Activated T-cell treated with anti-CD3 and anti-CD28 coated beads, Interleukin-2, amount 50 U/mL, for 4 hours (primary cell): ENCODE measurements at places on chromosomes 2 and 18. TPM values are rescaled to one million over a fixed set of nuclear protein-coding genes. Genes with fewer than 3 reads are reported as not detected.

- DNase-seq, result no peak
Observed at GRCh38 chr2:110903548-110903947, 171.2 kb downstream of the ACOXL start.

- no peak for DNase-seq
Observed at GRCh38 chr2:160201849-160202539, 1.9 kb upstream of the ITGB6 start.

DNA sequence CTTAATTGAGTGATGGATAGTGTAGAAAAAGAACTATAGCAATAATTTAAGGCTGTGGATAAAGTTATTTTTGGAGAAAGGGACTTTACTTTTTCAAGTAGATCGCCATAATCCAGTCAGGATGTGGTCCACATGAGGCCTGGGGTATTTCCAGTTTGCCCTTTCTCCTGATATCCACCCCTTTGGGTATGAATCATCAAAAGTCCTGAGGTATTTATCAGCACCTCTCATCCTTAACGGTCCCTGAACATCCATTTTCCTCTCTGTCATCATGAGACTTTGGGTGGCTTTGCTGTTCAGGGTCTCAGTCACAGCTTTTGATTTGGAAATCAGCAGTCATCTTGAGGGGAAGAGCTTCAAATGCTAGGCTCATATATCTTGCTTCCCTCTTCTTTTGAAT is 39.3 kb upstream of the ELAC1 start:
- DNase-seq, result no peak

DNA sequence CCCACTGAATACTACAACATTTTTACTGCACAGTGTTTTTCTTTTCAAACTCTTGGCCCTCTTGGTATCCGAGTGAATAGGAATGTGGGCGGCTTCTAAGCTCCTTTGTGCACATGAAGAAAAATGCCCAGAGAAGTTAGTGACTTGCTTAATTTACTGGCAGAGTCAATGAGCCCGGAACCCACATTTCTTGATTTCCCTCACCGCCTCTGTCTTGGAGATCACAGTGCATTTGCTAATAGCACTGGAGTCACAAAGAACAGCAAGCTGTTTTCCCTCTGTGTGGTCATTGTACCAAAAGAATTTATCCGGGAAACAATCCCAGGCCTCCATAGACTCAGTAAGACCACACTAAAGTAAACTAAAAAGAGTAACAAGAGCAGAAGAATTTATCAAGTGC is 18.9 kb downstream of the STON1 start:
- no peak for DNase-seq

GRCh38 chr2:127361929-127362885 is 25.6 kb downstream of the MAP3K2 start:
- no peak for DNase-seq

The GPR35 gene
- 3.5 TPM for total RNA-seq

The OBSL1 gene
- total RNA-seq, result 0.37 TPM

The CDH2 gene
- total RNA-seq, result 0.46 TPM
